ELR (cell line): ENCODE measurements at places on chromosomes 7 and 10.

DNA sequence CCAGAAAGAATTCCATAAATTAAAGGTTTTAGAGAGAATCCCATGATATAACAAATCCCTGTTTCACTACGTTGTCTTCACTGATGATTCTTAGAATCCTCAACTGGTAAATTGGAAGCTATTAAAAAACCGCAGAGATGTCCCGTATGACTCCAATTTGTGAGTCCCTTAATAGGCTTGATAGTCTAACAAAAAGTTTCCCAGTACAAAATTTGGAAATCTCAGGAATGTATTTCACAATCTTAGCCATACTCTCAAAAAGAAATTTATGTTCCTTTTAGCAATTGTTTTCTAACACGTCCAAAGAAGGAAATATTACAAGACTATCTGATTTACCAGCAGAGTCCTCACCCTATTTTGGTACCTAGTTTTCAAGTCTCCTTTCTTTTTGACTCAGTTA, 2.5 kb downstream of the TES start:
- DNase-seq, result peak; percentile 42

GRCh38 chr7:150860291-150860977, 8.1 kb downstream of the AOC1 start:
- no peak for DNase-seq

DNA sequence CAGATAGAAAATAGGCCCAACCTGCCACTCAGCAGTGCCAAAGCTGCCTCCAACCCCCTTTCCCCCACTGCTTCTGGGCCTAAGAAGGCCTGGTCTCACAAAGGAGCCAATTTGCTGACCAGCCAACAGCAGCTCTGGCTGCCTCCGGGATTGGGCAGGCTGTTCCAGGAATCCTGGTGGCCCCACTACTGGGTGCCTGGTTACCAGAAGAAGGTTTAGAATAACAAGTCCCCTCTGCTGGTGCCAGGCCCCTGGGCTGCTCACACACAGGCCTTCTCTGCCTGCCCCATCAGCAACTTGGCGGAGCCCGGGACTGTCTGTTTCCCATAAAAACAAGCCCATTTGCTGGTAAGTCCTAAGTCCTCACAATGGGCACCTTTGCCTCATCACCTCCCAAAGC, 1.2 kb downstream of the PHKG1 start:
- no peak for DNase-seq

- no peak for DNase-seq
Measured at GRCh38 chr7:1227071-1227804, 5.4 kb upstream of the UNCX start.

DNA sequence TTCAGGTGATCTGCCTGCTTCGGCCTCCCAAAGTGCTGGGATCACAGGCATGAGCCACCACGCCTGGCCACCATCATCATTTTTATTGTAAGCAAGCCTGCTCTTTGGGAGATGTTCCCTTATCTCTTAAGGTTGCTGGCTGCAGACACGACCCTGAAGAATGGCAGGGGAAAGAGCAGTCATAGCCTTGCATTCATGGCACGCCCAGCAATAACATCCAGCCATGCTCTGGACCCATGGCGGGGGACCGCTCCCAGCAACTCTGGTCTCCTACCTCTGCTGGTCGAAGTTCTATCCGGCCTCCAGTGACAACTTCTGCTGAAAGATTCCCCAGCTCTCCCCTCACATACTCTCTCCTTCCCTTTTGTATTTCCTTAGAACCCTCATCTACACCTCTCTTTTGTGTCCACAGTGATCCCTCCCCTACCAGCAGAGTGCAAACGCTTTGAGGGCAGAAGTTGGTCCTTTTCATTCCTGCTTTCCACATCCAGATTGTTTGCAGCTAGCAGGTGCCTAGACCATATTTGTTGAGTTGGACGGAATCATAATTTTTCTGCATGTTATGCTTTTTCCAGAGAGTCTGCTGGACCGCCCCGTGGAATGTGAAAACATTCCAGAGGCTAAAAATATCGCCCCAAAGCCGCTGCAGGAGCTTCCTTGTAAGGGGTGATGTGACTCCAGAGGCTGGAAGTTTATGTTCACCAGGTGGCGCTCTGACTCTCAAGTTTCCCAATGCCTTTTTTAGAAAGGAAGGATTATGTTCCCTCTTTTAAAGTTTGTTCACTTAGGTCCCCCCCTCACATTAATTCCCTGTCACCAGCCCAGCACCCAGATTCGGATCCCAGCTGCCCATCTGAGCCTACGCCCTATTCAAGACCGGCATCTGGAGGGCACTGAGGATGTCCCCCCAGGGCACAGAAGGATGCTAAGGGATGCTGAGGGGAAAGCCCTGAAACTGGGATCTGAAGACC, 4.3 kb upstream of the MARVELD1 start:
- DNase-seq, result peak; percentile 74

DNA sequence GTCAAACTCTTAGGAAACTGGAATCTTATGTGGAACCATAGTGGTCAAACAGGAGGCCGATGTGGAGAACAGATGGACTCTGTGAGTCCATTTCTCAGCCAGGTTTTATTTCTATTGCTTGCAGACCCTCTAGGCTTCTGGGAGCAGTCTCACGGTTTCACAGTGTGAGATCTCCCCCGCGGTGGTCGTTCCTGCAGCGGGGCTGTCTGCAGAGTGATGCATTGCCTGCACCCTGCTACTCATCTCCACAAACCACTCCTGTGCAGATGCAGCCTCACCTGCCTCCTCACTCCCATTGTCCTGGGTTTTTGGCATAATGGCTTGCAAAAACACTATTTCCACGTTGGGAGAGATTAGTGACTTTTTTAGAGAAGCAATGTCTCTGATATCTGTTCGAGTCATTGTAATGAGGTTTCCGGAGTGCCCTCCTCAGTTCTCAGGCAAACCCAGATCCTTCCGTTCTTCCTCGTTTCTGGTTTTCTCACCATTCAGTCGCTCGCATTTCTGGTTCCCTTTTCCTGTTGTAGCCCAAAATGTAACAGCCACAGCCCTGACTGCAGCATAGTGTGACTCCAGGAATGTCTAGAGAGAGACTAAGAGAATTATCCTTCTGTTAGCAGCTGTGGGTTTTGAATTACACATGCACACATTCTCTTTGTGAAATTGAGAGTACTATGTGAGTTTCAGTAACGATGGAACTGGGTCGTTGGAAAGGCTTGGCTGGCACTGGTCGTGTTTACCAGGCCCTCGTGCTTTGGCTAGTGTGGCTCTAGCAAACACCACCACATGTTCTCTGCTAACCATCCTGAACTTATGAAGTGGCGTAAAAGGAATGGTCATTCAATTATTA, 30.2 kb downstream of the ACADSB start:
- DNase-seq, result no peak

DNA sequence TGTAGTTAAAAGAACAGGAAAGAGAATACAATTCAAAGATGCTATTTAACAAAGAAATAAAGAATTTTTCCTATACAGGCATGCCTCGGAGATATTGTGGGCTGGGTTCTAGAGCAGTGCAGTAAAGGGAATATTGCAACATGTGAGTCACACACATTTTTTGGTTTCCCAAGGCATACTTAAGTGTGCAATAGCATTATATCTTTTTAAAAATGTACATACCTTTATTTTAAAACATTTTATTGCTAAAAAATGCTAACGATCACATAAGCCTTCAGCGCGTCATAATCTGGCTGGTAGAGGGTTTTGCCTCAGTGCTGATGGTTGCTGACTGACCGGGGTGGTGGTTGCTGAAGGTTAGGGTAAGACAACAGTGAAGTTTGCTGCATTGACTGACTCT, 54.4 kb downstream of the ESYT2 start:
- no peak for DNase-seq

DNA sequence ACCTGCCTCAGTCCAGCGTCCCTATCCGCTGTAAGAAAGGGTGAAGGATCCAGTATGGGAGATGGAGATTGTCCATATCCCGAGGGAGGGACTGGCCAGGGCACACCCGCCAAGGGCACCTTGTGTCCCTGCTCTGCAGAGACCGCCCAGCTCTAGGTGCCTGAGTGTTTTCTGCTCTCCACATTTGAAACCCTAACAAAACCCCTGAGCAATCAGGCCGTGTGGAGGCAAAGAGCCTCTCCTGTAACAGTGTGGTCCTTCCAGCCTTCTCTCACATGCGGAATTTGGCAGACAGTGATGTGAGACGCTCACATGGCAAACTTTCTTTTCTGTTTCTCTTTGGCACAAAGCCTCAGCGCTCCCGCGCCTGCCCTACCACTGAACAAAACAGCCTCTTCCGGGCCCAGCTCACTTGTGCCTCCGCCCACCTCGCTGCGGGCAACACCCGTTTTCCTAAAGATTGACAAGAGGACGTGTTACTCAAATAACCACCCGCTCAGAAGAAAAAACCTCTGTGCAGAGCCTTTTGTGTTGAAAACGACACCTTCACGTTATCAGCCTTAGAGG, 514.8 kb downstream of the DNAJB6 start:
- DNase-seq, result no peak

- no peak for DNase-seq
Measured at GRCh38 chr10:44779511-44779910, 131.6 kb upstream of the TMEM72 start.

DNA sequence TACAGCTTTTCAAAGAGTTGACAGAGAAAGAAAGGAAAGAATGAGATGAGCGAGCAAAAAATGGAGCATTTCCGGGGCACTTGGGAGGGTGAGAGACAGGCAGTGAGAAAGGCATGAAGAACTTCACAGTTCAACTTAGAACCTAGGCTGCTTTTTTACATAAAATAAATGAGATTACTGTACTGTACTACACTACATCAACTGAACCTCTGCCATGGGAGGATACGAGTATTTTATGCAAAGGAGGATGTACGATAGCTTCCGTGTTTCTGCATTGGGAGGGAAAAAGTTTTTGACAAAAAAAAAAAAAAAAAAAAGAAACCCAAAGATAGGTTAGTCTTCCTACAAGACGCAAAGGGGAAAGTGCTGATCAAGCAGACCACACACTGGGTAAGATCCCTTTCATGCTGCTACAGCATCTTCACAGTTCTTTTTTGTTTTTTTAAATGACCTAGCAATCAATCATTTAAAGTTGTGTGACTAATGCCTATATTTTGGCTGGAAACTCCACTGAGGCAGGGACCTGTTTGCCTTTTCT, 88.0 kb downstream of the RAPGEF5 start:
- no peak for DNase-seq

- DNase-seq, result no peak
Measured at GRCh38 chr7:83617858-83618257, 31.1 kb downstream of the SEMA3E start.

DNA sequence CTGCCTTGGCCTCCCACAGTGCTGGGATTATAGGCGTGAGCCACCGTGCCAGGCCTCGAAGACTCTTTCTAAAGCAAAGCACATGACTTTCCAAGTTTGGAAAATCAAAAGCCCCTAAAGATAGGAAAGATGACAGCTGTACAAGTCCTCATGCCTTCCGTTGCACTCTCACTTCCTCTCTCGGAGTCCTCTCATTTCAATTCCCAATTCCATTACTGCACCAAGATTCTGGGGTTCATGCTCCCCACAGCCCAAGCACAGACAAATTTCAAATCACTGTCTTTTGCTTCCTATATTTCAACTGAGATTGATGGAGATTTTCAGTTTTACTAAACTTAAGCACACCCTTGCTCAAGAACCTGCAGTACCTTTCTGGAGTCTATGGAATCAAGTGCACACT, 10.9 kb upstream of the PLAU start:
- DNase-seq, result no peak

DNA sequence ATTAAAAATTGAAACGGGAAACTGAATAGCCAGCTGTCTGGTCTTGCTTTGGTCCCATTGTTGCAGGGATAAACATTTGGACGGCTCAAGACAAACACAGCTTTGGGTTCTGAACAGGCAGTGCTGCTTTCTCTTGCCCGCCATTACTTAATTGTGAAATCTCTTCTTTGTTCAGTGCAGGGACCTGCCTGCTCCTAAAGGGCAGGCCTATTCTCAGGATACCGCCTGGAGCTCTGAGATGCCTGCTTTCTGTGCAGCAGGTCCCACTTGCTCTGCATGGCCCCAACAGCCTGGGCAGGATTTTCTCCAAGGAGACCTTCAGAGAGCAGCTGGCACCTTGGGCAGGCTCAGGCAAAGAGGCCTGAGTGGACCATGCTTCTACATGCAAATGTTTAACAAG, 237.6 kb downstream of the KCNMA1 start:
- DNase-seq, result no peak

DNA sequence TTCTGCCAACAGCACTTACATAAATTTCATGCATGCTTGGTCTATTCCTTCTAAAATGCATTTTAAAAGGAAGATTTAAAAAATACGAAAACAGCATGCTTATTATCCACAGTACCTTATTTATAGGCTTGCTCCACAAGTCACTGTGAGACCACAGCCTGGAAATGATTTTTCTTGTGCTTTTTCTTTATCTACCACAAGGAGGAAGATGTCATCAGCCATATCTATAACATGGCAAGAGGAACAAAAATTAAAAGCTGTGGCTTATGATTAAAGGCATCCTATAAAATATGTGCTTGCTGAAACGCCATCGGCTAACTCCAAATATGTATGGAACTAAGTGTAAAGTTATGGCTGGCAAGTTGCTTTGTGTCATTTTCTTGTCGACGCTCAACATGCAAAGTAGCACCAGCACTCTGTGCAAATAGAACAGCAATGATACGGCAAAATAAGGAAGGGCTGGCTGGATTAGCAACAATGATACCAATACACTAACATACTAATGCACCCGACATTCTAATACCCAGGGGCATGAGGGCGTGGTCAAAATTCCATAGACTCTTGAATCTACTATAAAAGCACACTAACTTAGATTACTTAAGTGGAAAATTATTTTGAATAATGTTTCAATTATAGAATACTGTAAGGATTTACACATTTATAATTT, 41.2 kb upstream of the AKR1E2 start:
- no peak for DNase-seq

GRCh38 chr10:77715088-77715487, 77.5 kb upstream of the KCNMA1 start:
- peak; percentile 28 for DNase-seq

DNA sequence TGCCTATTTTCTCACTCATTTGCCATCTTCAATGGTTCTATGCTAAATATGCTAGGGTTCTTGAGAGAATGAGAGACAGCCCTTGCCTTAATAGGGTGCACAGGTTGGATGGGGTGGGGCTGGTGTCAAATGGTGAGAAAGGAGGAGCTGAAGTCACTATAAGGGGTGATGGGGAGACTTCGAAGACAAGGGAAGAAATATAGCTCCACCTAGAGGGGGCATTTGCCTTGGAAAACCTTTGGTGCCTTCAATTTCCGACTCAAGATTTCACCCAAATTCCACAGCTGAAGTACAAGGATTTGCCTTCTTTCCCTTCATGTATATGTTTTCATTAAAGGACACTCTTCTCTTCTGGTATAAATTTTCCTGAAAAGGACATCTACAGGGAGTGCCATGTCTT, 5.6 kb downstream of the PTN start:
- DNase-seq, result no peak

- no peak for DNase-seq
Measured at GRCh38 chr10:97124211-97124610, 61.5 kb downstream of the SLIT1 start.

GRCh38 chr7:138549082-138549481, 89.0 kb downstream of the TRIM24 start:
- DNase-seq, result no peak

DNA sequence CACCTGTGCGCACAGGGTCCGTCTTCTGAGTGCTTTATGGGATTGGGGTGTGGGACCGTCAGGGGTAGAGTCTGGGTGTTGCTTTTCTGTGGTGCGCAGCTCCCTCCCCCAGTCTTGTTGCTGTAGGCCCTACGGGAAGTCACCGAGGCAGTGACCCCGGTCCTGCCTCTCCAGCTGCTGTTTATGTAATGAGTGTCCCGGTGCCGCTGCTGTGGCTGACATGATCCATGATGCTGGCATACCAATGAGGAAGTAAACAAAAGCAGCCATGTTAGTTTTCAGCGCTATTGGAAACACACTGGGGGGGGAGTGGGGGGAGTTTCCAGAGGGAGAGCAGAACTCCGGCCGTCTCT, 1.1 kb downstream of the TRIM8 start:
- DNase-seq, result peak; percentile 83

GRCh38 chr10:104080762-104081161, 4.9 kb downstream of the COL17A1 start:
- peak; percentile 60 for DNase-seq
